ENCODE measurements at places on chromosomes 4 and X. TPM values are rescaled to one million over a fixed set of nuclear protein-coding genes. Genes with fewer than 3 reads are reported as not detected.

The MAGEA11 gene
- polyA plus RNA-seq, result not detected

The CWH43 gene
- 1.2 TPM for polyA plus RNA-seq

The CENPE gene
- 0.66 TPM for polyA plus RNA-seq

The XAGE1B gene
- polyA plus RNA-seq, result not detected

The INPP4B gene
- polyA plus RNA-seq, result 4.7 TPM

The VCX2 gene
- polyA plus RNA-seq, result not detected

The PABPC5 gene
- polyA plus RNA-seq, result 3.3 TPM

The TAPT1 gene
- 22.5 TPM for polyA plus RNA-seq

The PPEF1 gene
- 0.15 TPM for polyA plus RNA-seq

The PNMA6F gene
- not detected for polyA plus RNA-seq

The GLRA3 gene
- polyA plus RNA-seq, result 0.01 TPM

The BEX4 gene
- polyA plus RNA-seq, result 68.9 TPM

The COQ2 gene
- polyA plus RNA-seq, result 5.6 TPM

The MSANTD1 gene
- 0.24 TPM for polyA plus RNA-seq

The HTRA3 gene
- polyA plus RNA-seq, result 37.0 TPM

The CT45A5 gene
- polyA plus RNA-seq, result not detected

The UGT2B15 gene
- 0.08 TPM for polyA plus RNA-seq

The DRP2 gene
- polyA plus RNA-seq, result 0.75 TPM

The KLF8 gene
- polyA plus RNA-seq, result 9.8 TPM

The PAGE1 gene
- not detected for polyA plus RNA-seq

The USP17L19 gene
- polyA plus RNA-seq, result not detected

The CYLC1 gene
- polyA plus RNA-seq, result not detected

The DMP1 gene
- polyA plus RNA-seq, result not detected

The GNRHR gene
- polyA plus RNA-seq, result not detected

The PNMA6A gene
- polyA plus RNA-seq, result 0.72 TPM

The TREX2 gene
- polyA plus RNA-seq, result 0.49 TPM

The ANK2 gene
- polyA plus RNA-seq, result 9.0 TPM

The DNAAF6 gene
- polyA plus RNA-seq, result not detected
